ENCODE measurements at places on chromosomes 6 and 20.

- no peak for DNase-seq
- H3K27ac ChIP-seq, result no peak overlapping the region
- no peak overlapping the region for H3K4me3 ChIP-seq
- H3K27me3 ChIP-seq, result peaks cover 16% of the 10 kb centered on the region
- H3K36me3 ChIP-seq, result no peaks in the 10 kb centered on the region
Observed at GRCh38 chr20:48339190-48339985, 488.4 kb downstream of the PREX1 start.

- no peaks in the 10 kb centered on the region for H3K27me3 ChIP-seq
- H3K36me3 ChIP-seq, result no peaks in the 10 kb centered on the region
- DNase-seq, result no peak
- no peak overlapping the region for H3K4me3 ChIP-seq
- H3K27ac ChIP-seq, result no peak overlapping the region
- peaks cover 5% of the 10 kb centered on the region for H3K4me1 ChIP-seq
Observed at GRCh38 chr6:113500221-113500620, 356.9 kb upstream of the MARCKS start.

DNA sequence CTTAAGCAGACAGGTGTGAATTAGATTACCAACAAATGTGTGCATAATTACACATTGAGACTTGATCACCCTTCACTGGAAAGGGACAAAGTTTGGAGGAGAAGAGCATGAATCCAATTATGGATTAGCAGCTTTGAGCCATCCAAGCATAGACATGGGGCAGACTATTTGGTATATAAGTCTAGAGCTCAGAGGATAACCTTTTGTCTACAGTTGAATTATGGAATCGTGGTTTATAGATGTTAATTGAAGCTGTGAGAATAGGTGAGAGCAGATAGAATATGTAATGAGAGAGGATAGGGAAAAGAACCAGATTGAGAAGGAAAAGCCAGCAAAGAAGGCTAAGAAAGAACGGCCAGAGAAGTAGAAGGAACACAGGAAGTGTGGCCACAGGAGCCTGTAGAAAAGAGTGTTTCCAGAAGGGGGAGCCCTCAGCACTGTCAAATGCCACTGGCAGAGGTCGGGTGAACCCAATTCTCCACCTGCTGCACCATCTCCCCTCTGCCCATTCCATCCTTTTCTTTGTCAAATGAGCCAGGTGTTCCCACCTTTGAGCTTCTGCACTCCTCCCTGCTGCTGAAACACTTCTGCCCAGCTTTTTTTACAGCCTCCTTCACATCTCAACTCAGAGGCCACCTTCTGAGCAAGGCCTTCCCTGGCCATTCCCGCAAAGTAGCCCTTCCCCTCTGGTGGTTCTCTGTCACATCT lies 7.3 kb downstream of the DNTTIP1 start:
- peak; percentile 53 for DNase-seq
- peaks cover 8% of the 10 kb centered on the region for H3K4me1 ChIP-seq
- H3K27me3 ChIP-seq, result no peaks in the 10 kb centered on the region
- H3K36me3 ChIP-seq, result peaks cover 66% of the 10 kb centered on the region

DNA sequence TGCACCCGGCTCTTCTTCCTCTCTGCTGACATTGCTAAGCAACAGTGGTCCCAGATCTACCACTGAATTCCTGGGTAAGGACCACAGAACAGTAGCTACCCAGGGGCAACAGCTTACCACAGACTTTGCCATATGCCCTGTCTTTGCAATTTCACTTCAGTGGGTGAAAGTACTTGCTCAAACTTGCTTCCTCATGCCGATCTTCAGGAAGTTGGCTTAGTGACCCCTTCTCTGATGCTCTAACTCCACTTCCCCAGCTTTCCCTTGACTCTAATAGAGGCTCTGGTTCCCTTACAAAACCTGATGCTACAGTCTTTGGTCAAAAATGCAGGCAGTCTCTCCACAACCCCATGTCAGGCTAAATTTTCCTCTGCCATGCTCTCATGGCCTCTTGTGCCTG lies 3.3 kb upstream of the TAAR5 start:
- H3K4me3 ChIP-seq, result no peak overlapping the region
- no peaks in the 10 kb centered on the region for H3K27me3 ChIP-seq
- H3K36me3 ChIP-seq, result no peaks in the 10 kb centered on the region
- H3K4me1 ChIP-seq, result no peaks in the 10 kb centered on the region
- H3K27ac ChIP-seq, result no peak overlapping the region

- no peak for DNase-seq
- no peaks in the 10 kb centered on the region for H3K27me3 ChIP-seq
- H3K27ac ChIP-seq, result no peak overlapping the region
- H3K4me1 ChIP-seq, result no peaks in the 10 kb centered on the region
Observed at GRCh38 chr20:7392542-7393206, 547.6 kb downstream of the HAO1 start.

DNA sequence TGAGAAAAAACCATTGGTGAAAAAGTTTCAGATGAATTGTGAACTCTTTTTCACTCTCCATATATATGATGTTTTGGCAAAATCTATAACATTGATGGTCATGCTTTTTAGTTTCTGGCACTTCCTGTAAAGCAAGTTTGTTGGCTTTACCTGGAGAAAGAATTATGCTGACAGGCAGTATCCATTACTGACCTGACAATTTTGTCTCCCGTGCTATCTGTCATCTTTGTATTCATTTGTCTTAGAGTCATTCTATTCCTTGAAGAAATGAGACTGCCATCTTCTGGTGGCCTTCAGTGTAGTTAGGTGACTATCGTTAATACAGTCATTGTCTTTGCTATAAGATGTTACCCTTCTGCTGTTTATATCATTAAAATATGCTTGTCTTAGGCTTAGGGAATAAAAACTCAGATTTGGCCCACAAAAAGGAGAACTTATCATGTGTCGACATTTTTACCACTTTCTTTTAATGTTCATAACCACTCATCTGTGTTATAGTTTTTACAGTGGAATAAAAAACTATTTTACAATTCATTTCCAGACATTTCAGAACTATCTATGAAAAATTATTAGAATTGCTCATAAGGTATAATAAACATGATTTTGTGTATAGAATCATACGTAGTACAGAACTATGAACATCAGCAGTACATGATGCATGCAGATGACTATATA lies 707.0 kb downstream of the EPM2A start:
- no peak for DNase-seq
- H3K36me3 ChIP-seq, result no peaks in the 10 kb centered on the region
- H3K27ac ChIP-seq, result no peak overlapping the region
- no peak overlapping the region for H3K4me3 ChIP-seq

GRCh38 chr6:45001663-45002062 lies 326.5 kb upstream of the RUNX2 start:
- H3K27ac ChIP-seq, result no peak overlapping the region
- no peaks in the 10 kb centered on the region for H3K4me1 ChIP-seq
- H3K4me3 ChIP-seq, result no peak overlapping the region

All from lower lobe of right lung (tissue), 2 donors.